Pulmonary artery endothelial cell (primary cell): ENCODE measurements at places on chromosomes 16 and 17. TPM values are rescaled to one million over a fixed set of nuclear protein-coding genes. Genes with fewer than 3 reads are reported as not detected.

The AANAT gene
- not detected in 2 replicates for total RNA-seq

The C1QL1 gene
- 0.11 and 0.20 TPM in 2 replicates for total RNA-seq

The PRSS33 gene
- total RNA-seq, result not detected in 2 replicates

The ANKRD40CL gene
- total RNA-seq, result not detected in 2 replicates

The FBXO39 gene
- 0.28 and 1.4 TPM in 2 replicates for total RNA-seq

The RSKR gene
- total RNA-seq, result 3.4 and 5.5 TPM in 2 replicates

GRCh38 chr17:632560-632959, 82.1 kb downstream of the VPS53 start:
- DNase-seq, result no peak

DNA sequence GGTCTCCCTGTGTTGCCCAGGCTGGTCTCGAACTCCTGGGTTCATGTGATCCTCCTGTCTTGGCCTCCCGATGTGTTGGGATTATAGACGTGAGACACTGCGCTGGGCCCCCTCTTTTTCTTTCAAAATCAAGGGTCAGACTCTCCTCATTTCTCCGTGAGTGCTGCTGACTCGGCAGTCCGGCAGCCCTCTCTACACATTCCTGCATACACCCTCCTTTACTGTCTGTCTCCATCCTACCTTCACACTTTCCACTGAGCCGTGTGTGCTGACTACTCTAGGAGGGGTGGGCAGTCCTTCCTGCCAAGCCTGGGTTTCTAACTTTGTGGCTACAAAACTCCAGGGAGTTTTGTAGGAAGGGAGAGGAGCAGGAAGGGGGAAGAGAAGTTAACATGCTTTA, 195.2 kb downstream of the PARN start:
- DNase-seq, result no peak

DNA sequence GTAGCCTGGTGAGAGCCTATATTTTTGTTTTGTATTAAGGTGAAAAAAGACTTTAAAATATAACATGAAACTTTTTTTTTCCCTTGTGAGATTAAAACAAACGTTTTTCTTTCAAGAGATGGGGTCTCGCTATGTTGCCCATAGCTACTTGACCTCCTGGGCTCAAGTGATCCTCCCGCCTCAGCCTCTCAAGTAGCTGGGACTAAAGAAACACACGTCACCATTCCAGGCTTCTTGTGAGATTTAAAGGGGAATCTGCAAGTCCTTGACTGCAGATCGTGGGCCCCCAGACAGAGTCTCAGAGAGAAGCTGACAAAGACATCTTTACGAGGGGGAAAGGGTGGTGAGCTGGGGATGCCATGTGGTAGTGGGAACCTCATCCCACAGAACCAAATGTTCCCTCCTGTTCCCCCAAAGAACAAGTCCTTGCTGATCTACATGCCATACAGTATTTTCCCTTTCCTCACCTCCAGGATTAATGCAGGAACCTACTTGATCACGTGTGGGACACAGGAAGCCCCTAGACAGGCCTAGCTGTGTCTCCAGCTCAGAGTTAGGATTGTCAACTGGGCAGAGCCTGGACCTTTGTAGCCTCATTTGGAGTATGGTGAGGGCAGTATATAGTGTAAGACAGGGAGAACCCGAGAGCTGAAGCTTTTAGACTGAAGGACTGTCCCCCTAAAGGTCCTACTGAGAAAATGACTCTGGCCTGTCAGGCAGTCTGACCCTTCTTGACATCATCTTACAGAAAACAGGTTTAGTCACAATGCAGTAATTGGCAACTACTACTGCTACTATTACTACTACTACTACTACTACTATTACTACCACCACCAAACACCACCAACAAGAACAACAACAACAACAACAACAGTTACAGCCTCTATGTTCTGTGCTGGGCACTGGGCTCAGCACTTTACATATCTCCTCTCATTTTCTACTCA, 4.1 kb downstream of the MAP3K14 start:
- DNase-seq, result no peak

DNA sequence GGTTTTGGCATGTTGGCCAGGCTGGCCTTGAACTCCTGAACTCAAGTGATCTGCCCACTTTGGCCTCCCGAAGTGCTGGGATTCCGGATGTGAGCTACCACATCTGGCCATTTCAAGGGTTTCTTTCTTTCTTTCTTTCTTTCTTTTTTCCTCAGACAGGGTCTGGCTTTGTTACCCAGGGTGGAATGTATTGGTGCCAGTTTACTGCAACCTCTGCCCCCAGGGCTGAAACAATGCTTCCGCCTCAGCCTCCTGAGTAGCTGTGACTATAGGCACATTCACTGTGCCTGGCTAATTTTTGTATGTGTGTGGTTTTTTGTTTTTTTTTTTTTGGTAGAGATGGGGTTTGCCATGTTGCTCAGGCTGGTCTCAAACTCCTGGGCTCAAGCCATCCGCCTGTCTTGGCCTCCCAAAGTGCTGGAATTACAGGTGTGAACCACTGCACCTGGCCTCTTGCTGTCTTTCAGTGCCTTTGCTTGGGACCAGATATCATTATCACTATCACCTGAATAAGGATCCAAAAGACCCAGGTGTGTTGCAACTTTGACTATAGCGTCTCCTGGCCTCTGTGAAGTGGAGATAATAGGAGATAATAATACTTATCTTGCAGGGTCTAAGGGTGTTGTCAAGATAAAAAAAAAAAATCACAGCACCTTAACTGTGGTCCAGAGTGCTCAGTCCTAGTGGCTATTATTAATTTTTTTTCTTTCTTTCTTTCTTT, 3.2 kb downstream of the FCSK start:
- DNase-seq, result no peak

DNA sequence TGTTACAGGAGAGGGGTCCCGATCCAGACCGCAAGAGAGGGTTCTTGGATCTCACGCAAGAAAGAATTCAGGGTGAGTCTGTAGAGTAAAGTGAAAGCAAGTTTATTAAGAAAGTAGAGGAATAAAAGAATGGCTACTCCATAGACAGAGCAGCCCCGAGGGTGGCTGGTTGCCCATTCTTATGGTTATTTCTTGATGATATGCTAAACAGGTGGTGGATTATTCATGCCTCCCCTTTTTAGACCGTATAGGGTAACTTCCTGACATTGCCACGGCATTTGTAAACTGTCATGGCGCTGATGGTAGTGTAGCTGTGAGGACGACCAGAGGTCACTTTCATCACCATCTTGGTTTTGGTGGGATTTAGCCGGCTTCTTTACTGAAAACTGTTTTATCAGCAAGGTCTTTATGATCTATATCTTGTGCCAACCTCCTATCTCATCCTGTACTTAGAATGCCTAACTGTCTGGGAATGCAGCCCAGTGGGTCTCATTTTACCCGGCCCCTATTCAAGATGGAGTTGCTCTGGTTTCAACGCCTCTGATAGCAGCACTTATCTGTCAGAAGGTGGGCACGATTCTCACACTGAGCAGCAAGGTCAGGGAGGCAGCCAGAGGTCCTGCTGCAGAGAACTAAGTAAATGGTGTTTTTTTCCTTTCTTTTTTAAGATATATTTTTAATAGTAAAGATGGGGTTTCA, 26.5 kb upstream of the XYLT2 start:
- DNase-seq, result no peak

GRCh38 chr17:27315796-27316465, 22.0 kb downstream of the WSB1 start:
- no peak for DNase-seq

DNA sequence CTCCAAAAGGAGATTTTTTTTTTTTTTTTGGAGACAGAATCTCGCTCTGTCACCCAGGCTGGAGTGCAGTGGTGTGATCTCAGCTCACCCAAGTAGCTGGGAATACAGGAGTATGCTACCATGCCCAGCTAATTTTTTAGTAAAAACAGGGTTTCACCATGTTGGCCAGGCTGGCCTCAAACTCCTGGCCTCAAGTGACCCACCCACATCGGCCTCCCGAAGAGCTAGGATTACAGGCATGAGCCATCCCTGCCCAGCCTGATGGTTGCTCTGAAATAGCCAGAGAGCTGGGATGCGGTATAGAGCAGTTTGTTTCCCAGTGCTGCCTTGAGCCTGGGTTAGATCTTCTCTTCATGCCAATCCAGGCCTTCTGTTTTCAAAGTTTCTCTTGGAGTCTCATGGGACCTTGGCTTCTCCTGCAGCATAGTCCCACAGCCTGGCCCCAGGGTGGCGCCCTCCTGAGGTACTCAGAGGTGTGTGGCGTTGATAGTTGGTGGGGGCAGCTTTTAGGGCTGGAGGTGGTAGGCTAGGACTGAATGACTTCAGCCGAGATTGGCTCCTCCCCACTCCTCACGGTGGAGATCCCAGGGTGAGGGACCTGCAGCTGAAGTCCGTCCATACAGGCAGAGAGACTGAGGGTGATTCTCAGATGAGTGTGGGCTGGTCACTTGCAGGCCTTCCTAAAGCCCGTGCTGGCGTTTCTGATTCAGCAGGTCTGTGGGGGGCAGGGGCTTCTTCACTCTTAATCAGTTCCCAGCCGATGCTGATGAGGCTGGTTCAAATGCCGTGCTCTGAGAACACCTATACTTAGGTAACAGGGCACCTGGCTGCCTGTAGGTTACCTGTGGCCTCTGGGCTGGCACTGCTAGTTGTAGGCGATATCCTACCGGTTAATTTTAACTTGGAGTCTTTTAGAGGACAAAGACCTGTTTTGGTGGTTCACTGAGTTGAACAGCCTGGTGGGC, 52.0 kb downstream of the TNFRSF13B start:
- no peak for DNase-seq

DNA sequence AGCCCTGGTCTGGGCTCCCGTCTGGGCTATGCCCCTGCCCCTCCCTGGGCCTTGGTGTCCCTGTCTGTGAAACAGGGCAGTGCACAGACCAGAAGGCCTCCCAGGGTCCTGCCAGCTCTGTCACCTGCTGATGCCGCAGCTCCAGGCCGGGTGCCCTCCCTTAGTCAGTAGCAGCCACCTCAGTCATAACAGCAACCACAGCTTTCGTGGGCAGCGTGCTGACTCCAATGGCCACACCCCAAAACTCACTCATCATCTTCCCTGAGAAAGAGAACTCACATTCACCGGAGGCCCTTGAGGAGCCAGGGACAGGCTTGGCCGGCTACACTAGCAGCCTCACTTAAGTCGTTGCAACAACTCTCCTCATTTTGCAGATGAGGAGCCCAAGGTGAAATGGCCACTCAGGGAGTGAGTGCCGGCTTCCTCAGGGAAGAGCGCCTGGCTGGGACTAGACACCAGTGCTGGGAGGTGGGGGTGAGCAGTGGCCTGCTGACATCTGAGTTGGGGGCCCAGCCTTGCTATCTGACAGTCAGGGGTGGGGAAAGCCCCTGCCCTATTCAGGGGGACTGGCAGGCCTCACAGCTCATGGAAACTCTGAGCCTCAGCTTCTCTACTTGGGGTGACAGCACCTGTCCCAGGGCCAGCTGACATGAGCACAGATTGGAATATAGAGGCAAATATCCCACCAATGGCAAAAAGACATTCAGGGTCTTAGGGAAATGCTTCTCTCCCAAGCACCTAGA, 22.6 kb downstream of the SLC5A10 start:
- no peak for DNase-seq

GRCh38 chr16:1481906-1482835, 6.6 kb downstream of the PTX4 start:
- DNase-seq, result no peak

DNA sequence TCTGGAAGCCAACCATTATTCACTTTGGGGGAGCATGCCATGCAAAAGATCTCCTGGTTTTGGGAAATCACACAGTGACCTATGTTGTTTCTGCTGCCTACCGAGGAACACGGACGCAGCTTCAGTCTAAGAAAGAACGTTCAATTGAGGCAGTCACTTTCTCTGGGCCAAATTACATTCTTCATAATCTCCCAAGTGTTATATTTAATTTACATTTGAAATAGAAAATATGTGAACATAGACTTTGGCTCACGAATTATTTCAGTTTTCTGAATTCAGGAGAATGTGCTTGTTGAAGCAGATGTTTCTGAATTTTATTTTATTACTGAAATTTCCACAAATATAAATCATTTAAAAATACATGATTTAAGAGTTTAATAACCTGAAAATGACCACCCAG, 93.6 kb upstream of the KCNJ16 start:
- no peak for DNase-seq

DNA sequence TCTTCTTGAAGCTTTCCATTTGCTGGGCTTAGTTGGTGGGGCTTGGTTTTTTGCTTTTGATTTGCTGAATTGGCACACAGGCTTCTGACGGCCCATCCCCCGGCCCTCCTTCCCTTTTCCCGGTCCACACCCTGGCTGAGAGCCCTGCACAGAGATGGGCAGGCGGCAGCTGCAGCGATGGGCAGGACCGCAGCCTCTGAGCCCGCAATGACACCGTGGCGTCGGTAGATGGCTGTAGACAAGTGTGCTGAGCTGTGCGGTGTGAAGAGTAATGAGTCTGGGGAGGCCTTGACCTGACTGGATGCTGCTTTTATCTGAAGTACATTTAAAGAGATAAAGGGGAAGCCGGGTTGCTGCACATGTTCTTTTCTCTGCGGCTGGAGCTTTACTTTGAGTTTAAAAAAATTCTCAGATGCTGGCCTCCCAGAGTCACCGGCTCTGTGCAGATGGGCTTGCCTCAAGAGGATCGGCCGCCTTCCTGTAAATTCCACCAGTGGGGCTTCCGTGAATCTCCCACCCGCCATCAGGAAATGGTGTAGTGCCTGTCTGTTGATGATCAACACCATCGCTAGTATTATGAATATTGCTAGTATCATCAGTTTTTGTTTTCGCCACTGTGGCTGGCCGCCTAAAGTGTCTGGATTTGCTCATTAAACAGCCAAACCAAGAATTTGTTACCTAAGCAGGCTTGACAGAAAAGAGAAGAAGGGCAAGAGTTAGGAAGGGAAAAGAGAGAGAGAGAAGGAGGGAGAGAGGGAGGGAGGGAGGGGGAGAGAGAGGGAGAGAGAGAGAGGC, 245.6 kb upstream of the RBFOX1 start:
- DNase-seq, result no peak

GRCh38 chr17:5861246-5861645, 208.9 kb upstream of the WSCD1 start:
- DNase-seq, result no peak

DNA sequence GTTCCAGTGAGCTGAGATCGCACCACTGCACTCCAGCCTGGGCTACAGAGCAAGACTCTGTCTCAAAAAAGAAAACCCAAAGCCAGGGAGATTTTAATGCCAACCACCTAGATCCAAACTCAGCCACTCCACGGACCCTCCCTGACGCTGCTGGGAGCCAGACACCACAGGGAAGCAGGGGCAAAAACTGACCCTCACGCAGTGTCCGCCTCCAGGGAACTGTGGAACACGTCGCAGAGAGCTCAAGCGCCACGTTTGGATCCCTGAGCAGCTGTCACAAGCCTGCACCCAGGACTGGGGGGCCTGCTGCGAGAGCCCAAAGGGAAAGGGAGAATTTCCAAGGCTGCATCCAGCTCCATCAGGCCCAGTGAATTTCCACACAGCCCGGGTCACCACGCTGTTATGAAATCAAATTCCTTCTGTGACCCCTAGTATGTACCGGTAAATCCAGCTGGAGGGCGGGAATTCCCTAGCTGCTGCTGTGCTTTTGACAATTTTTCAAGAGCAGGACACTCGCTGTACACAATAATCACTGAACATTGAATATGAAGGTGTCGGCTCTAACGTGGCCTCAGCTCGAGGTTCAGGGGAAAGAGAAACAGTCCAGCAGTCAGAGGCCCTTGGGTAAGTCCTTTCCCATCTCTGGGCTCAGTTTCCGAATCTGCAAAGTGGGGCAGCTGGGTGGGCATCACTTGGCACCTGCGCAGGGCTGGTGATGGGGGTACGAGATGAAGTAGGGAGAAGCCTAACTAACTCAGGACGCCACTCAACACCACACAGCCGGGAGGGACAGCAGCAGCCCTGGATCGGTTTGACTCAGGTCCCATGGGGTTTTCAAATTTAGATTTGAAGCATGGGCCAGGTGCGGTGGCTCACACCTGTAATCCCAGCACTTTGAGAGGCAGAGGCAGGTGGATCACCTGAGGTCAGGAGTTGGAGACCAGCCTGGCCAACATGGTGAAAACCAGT, 8.6 kb downstream of the CARHSP1 start:
- DNase-seq, result no peak
